Stimulated activated CD4-positive, alpha-beta T cell treated with anti-CD3 and anti-CD28 coated beads, Interleukin-2, amount 100 ng/mL, for 48 hours (primary cell): ENCODE measurements at places on chromosomes 12 and 14.

- peak; percentile 31 for DNase-seq
These were observed 16.0 kb upstream of the ENDOU start for GRCh38 chr12:47741340-47741703.

- no peak for DNase-seq
These were observed 7.8 kb downstream of the IKZF4 start for GRCh38 chr12:56028511-56029165.

DNA sequence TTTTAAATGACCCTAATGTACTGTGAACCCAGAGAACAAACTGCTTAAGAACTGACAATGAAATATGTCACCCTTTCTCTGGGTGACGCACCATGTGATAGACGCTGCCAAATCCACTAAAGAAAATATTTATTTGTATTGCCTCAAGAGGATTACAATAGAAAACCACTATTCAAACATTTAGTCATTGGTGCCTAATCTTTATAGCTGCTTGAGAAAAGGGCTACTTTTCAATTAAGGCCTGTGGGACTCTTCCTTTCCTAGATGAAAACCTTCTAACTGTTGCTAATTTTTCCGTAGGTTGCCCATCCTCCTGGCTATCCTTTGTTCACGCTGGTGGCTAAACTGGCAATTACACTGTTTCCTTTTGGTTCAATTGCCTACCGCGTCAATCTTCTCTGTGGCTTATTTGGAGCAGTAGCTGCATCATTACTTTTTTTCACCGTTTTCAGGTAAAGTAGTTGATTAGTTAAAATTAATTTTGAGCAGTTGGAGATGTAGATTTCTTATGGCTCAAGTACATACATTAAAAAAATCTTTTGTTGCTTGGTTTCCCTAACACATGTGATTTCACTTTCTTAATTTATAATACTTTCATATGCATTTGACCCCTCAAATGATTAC is 6.0 kb downstream of the TMEM260 start:
- DNase-seq = no peak

- no peak for DNase-seq
These were observed 458.8 kb upstream of the NOVA1 start for GRCh38 chr14:27056586-27056985.

GRCh38 chr12:48774516-48774915 is 14.4 kb downstream of the ADCY6 start:
- DNase-seq = no peak

DNA sequence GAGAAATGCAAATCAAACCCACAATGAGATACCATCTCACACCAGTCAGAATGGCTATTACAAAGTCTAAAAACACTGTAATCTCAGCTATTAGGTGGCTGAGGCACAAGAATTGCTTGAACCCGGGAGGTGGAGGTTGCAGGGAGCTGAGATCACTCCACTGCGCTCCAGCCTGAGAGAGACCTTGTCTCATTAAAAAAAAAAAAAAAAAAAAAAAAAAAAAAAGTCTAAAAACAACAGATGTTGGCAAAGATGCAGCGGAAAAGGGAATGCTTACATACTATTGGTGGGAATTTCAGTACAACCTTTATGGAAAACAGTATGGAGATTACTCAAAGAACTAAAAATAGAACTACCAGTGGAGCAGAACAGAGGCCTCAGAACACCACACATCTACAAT is 19.0 kb upstream of the ATF7 start:
- no peak for DNase-seq

DNA sequence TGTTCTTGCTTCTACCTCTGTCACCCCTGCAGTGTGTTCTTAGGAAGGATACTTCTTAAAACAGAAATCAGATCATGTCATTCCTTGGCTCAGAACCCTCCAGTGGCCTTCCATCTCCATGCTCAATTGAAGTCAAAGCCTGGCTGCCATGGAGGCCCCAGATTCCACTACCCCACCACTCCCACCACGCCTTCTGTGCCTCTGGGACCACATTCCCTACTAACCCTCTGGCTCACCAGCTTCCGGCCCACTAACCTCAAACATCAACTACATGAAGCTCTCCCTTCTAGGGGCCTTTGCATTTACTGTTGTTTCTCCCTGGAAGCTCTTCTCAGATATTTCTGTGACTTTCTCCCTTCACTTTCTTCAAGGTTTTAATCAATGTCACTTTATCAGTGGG is 76.1 kb upstream of the REP15 start:
- DNase-seq = no peak

- DNase-seq = no peak
These were observed 487.1 kb downstream of the AACS start for GRCh38 chr12:125552295-125552694.

DNA sequence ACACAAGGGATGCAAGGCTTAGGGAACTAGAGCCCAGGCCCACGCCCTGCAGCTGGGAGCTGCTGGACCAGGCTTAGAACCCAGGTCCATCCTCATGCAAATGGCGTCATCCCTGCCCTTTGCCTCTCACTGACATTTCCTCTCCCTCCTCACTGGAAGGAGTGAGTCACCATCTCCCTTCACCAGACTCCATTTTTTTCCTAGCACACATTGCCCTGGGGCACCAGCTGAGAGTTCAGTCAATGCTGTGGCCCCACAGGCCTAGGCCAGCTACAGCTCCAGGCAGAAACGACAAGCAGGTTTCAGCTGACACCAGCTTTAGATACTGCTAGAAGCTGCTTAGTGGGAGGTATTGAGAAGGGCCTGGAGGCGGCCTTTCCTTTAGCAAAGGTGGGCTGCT is 98.9 kb downstream of the RIMBP2 start:
- DNase-seq = no peak

DNA sequence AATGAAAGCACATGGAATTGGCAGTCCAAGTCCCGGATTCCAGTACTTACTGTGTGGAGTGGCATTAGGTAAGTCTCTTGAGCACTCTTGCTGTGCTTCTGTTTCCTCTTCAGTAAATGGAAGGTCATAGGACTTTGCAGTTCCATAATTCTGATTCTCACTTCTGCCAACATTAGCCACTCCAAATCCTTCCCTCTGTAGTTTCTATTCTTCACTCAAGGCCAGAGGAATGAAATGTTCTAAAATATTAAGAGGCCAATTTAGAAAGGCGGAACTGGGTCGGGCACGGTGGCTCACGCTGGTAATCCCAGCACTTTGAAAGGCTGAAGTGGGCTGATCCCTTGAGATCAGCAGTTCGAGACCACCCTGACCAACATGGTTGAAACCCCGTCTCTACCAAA is 19.8 kb upstream of the SLC5A8 start:
- DNase-seq = no peak

DNA sequence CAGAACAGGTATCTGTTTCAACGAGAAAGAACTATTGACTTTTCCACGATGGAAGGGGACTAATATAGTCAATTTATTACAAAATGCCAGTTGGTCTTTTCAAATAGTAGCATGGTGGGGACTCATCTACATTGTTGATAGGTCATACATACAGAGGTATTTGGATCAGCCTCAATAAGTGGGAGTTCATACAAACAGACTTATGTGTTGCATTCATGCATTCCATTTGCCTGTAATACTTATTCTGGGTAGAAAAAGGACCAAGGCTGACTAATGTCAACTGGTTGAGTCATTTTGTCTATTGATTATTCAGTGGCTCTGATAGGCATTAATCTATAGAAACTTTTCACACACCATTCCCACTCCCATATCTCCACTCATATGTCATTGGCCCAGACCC is 41.5 kb upstream of the GLIPR1 start:
- no peak for DNase-seq

GRCh38 chr14:94880106-94880505 is 110.2 kb upstream of the GSC start:
- no peak for DNase-seq

GRCh38 chr12:43112101-43112920 is 439.7 kb downstream of the ADAMTS20 start:
- no peak for DNase-seq

DNA sequence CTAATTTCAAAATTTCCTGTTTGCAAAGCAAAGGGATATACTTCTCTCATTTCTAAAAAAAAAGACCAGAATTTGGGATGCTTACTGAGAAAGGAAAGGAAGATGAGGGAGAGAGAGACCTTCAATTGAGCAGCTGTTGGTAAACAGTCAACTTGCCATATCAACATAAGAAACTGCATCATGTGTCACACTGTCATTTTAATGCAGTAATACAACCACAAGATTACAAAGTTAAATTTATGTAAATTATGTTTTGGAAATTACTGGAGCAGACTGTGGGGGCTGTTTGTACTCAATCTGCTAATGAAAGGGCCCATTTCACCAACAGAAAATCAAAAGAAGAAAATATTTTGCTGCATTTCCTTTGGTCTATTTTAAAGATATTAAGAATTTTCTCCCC is 370.4 kb upstream of the TMPO start:
- no peak for DNase-seq

- DNase-seq = no peak
These were observed 20.9 kb downstream of the DMAC2L start for GRCh38 chr14:50333014-50333509.

GRCh38 chr12:16359512-16360491 is 12.4 kb downstream of the MGST1 start:
- DNase-seq = peak; percentile 22

DNA sequence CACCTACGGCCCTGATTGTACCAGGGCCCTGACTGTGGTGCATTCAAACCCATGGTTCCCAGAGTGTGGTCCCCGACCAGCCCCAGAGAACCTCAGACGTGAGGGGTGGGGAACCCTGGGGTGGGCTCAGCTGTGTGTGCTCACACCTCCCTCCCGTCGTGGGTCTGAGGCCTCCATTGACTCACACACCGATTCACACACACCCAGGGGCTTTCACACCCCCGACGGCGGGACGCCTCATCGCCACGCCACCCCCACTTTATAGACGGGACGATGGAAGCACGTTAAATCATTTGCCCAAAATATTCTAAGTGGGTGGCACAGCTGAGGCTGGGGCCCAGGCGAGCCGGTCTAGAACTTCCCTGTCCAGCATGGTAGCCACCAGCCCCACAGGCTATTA is 3.4 kb upstream of the FBRSL1 start:
- no peak for DNase-seq

DNA sequence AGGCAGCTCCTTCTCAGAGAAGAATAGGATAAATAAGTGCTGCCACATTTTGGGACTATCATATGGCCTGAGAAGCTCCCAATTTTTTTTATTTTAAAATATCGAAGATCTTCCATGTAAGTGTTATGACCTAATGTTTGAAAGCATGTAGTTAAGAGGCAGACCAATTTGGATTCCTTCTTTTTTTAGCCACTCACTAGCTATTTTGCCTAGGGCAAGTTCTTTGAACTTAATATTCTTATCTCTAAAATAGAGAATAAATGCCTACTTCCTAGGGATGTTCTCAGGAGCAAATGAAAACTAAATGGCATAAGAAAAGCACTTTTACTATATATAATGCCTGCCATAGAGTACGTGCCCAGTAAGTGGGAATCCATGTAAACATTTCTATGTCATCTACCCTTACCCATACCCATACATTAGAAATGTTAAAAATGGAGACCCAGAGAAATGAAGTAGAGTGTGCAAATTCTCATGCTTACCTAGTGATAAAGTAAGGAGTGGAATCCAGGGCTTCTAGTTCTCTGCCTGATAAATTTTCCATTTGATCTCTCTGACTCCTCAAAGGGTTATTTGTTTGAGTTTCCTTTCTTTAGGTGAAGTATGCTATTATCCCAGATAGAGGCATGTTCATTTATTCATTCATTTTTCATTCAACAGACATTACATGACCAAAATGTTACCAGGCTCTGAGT is 148.3 kb downstream of the TGFB3 start:
- DNase-seq = no peak

GRCh38 chr12:114732426-114733030 is 48.6 kb upstream of the TBX3 start:
- no peak for DNase-seq

- no peak for DNase-seq
These were observed 182.3 kb downstream of the KIF26A start for GRCh38 chr14:104320611-104321086.

DNA sequence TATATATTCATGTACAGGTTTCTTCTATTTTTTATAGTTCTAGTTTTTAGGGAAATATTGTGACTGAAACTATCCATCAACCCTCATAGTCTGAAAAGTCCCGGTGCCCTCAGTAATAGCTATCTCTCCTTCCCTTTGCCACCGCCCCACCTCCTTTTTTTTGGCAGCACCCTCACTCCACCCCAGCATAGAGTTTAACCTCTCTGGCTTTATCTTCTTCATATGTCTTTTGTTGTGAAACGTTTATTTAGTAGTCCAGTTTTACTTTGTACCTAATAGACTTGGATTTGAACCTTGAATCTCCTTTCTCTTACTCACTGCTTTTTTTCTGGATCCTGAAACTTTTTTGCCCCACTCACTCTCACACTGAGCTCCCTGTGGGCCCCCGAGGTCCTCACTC is 109.5 kb downstream of the BBS10 start:
- DNase-seq = no peak

GRCh38 chr14:78157494-78158437 is 12.4 kb upstream of the NRXN3 start:
- no peak for DNase-seq

DNA sequence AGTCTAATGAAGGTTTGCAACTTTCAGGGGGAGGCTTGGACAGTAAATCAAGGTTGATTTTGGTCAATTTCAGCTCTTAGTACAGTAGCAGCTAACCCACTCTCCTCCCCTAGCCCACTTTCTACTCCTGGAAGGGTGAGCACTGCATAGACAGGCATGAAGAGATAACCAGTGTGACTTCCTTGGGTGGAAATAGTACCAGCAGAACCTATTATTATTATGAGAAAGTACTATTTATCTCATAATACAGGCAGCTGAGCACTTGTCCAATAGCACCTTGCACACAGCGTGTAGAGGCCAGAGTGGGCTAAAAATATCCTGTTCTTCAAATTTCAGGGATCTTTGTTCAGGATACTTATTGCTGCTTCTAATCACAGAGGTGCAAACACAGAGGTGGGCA is 96.2 kb upstream of the FKBP4 start:
- no peak for DNase-seq

DNA sequence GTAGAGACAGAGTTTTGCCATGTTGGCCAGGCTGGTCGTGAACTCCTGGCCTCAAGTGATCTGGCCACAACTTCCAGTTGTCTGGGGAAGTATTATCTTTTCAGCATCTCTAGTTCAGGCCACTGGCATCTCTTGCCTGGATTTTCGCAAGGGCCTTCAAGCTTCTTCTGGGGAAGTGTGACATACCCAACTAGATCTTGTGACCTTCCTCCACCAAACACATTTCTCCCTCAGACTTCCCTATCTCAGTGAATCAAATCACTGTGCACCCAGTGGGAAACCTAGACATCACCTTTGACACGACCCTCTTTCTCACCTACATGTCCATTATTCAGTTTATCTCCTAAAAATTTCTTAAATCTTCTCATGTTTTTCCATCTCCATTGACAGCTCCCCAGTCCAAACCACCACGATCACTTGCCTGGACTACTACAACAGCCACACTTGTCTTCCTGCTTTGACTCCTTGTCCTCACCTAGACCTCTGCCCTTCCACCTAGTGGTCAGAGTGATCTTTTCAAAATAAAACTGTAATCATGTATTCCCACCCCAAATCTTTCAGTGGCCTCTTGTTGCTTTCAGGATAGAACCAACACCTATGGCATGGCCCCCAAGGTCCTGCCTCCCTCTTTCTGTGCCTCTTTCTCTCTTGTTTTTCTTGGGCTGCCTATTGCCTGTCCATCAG is 3.3 kb downstream of the EEF1AKMT3 start:
- no peak for DNase-seq

GRCh38 chr14:80776657-80777056 is 164.9 kb downstream of the CEP128 start:
- no peak for DNase-seq
